Mucosa of descending colon (tissue), 3 donors: ENCODE measurements at places on chromosomes 11 and 22.
A peak's percentile ranks its signal among the peaks of the same experiment; 100 is the strongest.

DNA sequence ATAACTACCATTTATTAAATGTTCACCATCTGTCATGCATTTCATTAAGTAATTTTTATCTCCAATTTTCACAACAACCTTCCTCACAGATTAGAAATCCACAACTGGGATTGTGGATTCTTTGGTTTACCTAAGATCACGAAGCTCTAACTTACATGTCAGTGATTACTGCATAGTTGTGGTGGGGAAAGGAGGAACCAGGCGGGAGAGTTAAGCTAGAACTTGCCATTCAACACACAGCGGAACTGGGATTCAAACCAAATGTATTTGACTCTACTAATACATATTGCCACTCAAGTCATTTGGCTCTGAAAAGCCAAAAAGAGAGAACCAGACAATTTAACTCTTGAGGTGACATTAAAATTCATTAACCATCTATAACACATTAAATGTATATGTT is 10.4 kb upstream of the LAYN start:
- no peak for DNase-seq

- DNase-seq: no peak
These were observed 702.4 kb downstream of the NTM start for GRCh38 chr11:132072858-132073211.

DNA sequence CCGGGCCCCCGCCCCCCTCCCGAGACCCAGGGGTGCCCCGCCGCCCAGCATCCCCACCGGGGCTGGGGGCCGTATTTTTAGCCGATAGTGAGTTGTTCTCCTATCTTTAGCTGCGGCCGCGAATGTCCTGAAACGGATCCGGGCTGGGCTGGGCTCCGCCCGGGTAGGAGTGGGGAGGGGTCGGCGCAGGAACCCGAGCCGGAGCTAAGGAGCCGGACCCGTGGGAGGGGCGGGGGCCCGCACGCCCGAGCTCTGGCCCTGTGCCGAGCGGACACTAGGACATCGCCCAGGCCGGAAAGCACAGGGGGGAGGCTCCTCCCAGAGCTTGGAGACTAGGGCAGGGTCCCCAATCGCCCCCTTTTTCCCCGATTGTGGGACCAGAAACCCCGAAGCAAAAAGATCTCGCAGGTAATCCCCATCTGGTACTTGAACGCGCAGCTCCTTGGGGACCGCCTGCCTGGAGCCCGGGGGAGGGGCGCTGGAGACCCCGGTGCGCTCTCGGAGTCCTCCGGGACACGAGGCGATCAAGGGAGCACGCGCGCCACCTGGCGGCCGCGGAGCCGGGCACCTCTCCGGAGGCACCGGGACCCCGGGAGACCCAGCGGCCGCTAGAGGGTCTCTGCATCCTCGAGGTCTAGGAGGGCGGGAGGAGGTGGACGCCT is 669 bp downstream of the CDC42EP2 start:
- DNase-seq: peak; percentile 92

DNA sequence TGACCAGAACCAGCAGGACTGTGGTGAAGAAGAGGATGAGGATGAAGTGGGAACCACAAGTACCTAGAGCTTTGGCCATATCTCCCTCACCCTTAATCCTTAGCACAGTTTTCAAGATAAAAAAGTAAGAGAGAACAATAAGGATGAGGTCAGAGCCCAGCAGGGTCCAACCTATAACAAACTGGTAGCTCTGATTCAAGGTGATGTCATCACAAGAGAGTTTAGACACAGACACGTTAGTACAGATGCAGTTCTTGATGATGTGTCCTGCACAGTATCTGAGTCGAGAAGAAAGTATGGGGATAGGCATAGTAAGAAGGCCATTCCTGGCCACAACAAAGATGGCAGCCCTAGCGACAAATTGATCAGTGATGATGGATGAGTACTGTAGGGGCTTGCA is 586 bp downstream of the OR56A5 start:
- DNase-seq: no peak

DNA sequence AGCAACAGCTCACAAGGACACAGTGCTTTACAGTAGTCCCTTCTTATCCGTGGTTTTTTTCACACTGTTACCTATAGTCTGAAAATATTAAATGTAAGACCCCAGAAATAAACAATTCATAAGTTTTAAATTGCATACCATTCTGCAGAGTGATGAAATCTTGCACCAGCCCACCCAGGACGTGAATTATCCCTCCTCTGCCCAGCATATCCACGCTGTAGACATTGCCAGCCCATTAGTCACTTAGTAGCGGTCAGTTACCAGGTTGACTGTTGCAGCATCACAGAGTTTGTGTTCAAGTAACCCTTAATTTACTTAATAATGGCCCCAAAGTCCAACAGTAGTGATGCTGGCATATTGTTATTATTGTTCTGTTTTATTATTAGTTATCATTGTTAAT is 3.6 kb downstream of the CLTCL1 start:
- no peak for DNase-seq

GRCh38 chr22:25697181-25697664 is 44.8 kb upstream of the MYO18B start:
- DNase-seq: no peak
